ENCODE measurements at places on chromosomes 7 and 10.

- no peak for DNase-seq
These were observed 470.1 kb upstream of the NRP1 start for GRCh38 chr10:33804584-33804983.

GRCh38 chr7:17770710-17771375 is 169.5 kb downstream of the SNX13 start:
- DNase-seq, result no peak

GRCh38 chr7:20197837-20198236 is 19.3 kb downstream of the MACC1 start:
- DNase-seq, result no peak

- no peak for DNase-seq
These were observed 63.1 kb downstream of the TFAM start for GRCh38 chr10:58448121-58448935.

GRCh38 chr7:92366730-92367129 is 80.6 kb upstream of the GATAD1 start:
- DNase-seq, result no peak

- DNase-seq, result no peak
These were observed 67.0 kb upstream of the CAV2 start for GRCh38 chr7:116432527-116432916.

DNA sequence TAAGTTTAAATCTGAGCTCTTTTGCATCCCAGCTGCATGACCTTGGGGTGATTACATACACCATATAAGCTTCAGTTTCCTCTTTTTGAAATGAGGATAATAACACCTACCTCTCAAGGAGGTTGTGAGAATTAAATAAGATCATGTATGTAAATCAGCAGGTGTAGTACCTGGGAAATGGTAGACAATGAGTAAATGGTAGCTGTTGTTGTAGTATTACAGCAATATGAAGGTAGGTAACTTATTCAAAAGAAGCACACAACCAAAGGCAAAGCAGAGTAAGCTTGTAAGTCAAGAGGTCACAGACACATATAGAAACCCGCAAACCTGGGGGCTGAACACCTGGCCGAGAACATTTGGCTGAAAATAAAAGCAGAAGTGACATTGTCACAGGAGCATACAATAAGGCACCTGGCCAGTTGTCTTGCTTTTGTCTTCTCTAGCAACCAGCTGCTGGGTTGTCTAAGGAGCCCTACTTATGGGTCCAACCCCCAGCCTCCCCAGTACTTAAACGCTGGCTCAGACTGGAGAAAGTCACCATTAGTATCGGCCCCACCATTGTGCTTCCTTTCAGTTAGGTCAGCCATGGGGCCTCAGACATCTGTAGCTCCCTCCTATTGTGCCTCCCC is 203.6 kb upstream of the MKLN1 start:
- DNase-seq, result no peak

- DNase-seq, result no peak
These were observed 2.5 kb downstream of the PGAM2 start for GRCh38 chr7:44062903-44063295.

All from stimulated activated CD8-positive, alpha-beta memory T cell treated with anti-CD3 and anti-CD28 coated beads, Interleukin-4, amount 100 ng/mL, for 48 hours (primary cell).